ENCODE measurements at places on chromosomes 1 and 21.
A peak's percentile ranks its signal among the peaks of the same experiment; 100 is the strongest.

DNA sequence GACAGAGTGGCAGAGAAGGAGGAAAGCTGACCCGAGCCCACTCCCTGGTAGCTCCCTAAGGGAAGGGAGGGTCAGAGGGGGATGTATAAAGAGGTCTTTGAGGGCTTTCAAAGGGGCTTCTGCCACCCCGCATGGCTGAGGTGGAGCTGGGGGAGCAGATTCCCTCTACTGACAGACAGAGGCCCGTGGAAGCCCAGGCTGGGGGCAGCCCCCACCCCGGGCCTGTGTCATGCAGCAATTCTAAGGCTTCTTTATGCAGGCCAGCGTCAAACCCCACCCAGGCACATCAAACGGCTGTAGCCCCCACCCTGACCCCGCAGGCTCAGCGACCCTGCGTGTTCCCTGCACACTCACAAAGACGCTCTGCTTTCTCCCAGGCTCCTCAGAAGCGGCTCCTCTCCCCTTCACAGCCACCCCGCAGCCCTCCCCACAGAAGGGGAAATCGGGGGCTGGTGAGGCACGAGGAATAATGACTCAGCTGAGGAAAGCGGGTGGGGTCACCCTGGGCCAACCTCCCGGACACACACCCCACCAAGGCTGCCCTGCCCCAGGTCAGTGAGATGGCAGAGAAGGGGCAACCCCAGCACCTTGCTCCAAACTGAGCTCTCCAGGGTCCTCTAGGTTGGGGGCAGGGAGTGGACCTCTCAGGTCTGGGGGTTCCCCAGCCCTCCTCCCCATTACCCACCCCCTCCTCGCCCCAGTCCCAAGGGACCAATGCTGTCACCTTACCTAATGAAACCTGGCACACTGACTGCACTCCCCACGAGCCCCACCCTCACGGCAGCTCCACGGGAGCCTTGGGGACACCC lies 10.8 kb downstream of the SLC45A3 start:
- peak; percentile 56 for DNase-seq

GRCh38 chr1:99560207-99561040 lies 85.5 kb upstream of the PALMD start:
- no peak for DNase-seq

DNA sequence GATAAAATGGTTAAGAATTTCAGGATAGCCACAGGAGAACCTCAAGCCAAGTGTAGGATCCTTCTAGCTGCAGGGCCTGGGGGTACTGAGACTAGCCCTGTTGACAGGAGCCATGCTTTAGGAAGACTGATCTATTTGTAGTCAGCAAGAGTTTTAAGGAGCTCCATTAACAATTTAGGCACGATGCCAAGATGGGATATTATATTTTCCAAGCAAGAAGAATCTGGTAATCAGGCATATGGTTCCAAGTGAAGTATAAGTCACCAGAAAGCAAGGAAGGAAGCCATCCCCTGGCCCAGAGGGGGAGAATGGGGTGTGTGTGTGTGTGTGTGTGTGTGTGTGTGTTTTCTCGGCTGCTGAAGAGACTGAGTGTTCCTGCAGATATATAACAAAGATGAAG lies 7.0 kb downstream of the IFNAR2 start:
- no peak for DNase-seq

- DNase-seq, result no peak
Measured at GRCh38 chr1:62213075-62213914, 18.6 kb downstream of the L1TD1 start.

DNA sequence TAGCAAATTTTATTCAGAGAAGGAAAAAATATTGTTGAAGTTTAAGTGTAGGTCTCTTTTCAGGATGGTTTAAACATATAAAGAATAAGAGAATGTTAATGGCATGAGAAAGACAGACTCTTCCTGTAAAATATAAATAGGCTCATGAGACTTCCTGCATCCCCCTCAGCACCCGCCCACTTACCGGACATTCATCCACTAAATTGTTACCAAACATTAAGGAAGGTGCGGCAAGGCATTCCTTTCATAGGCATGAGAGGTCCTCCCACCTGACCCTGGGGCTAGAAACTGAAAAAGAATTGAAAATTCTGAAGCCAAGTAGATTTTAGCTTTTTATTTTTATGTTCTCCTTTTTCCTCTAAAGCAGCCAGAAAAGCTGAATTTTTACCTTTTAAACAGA lies 10.6 kb upstream of the USP1 start:
- no peak for DNase-seq

DNA sequence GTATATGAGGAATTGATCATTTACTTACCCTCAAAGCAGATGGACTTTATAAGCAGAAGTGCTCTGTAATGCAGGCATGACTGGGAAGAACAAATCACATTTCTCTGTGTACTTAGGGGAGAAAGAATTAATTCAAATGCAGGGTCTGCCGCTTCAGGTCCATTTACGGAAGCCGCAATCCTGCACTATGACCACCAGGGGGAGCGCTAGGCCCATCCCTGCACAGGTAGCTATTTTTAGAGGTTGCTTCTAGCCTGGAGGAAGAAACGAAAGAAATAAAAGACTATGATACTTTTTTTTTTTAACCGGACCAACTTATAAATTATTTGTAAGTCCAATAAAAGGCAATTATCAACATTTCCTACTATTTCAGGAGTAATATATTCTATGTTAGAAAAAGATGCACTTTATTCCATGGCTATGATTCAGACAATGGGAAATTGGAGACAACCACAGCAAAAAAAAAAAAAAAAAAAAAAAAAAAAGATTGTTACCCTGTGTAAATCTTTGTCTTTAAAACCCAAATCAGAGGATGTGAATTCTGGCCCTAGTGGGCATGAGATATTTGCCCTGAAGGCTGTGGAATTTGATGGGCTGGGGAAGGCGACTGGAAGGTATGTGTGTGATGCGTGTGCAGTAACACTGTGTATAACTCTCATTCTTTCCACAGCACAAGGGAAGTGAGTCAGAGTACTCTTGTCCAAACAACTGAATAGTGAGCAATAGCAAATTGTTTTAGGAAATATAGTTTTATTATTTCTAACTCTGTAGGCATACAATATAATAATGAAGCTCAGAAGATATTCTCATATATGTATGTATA lies 12.9 kb upstream of the FYB2 start:
- DNase-seq, result peak; percentile 65

DNA sequence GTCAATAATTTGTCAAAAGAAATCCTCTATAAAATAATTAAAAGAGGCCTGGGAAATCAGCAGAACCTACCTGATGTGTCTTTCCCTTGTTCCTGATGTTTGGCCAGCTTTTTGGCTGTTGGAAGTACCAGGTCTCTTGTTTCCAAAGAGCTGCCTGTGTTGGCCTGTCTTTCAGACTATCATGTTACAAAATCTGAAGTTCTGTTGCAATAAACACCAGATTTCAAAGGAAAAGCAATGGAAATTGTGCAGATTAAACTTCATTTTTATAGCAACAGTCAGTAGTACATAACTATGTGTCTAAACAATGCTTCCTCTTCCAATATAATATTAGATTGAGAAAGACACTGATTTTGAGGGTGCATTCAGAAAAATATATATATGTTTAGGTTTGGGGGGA lies 647.2 kb upstream of the CXADR start:
- DNase-seq, result no peak

DNA sequence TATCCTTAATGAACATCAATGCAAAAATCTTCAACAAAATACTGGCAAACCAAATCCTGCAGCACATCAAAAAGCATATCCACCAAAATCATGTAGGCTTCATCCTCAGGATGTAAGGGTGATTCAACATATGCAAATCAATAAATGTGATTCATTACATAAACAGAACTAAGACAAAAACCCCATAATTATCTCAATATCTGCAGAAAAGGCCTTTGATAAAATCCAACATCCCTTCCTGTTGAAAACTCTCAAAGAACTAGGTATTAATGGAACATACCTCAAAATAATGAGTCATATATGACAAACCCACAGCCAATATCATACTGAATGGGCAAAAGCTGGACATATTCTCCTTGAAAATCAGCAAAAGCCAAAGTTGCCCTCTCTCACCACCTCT lies 54.6 kb upstream of the DEPDC1 start:
- DNase-seq, result no peak

GRCh38 chr21:46268371-46268770 lies 17.0 kb downstream of the MCM3AP start:
- no peak for DNase-seq

GRCh38 chr1:26703478-26703877 lies 7.7 kb downstream of the ARID1A start:
- no peak for DNase-seq

DNA sequence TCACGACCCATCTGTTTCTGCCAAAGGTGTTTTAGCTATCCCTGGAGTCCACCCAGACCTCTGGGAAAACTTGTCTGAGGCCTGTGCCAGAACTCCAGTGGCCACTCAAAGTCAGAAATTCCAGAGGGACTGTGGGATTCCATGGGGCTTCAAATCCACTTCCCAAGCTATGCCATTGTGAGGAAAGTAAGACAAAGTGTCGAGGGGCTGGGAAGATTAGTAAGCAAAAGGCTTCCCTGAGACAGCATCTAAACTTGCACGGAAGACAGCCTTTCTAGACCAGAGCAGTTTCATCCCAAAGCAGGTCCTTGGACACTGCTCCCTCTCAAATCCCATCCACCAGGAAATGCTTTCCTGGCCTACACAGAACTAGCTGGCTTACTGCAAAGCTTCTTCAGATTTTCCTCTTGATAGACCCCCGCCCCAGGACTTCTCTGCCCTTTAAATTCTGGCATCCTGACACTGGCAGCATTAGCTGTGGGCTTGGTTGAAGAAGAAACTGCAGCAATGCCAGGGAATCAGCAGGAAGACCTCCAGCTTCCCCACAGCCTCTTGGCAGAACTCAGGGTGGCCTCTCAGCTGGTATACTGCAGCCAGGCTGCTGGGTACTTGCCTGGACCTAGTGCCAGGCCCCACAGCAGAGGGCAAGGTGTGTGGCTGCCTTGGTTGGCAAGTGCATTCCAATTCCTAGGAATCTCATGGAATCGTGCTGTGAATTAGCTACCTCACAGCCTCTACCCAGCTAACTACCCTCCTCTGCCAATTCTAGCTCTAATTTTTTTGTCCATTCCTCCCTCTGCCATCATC lies 27.3 kb upstream of the LMX1A start:
- no peak for DNase-seq

DNA sequence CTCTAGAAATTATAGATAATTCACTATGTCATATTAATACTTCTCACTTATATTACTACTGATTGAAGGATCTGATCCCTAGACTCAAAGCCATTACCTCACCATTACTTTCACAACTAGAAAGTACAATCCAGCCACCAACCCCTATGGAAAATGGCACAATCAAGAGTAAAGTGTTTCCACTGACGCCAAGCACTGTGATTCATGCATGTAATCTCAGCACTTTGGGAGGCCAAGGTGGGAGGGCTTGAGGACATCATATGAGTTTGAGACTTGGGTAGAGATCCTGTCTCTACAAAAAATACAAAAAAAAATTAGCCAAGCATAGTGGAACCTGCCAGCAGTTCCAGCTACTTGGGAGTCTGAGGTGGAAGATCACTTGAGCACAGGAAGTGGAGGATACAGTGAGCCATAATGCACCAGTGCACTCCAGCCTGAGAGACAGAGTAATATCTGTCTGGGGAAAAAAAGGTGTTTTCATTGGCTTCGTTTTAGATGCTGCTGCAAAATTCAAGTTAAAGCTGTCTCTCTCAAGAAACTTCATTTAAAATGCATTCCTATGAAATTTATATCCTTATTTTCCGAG lies 126.5 kb downstream of the AKT3 start:
- DNase-seq, result no peak

DNA sequence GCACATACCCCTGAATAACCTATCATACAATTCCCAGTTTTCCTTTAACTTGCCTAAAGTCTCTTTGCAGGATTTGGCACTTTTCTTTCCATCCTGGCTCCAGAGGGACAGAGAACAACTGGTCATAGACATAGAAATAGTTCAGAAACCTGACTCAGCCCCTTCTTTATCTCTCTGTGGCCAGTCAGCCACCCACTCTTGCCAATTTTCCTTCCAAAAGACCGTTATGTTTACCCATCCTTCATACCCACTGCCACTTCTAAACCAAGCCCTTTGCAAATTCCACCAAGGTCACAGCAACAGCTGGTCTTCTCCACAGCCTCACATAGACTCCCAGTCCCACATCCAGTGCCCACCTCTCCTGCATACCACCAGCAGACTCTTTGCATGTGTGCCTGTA lies 127.2 kb upstream of the FGGY start:
- no peak for DNase-seq

GRCh38 chr1:45508295-45509151 lies 8.4 kb downstream of the MMACHC start:
- DNase-seq, result no peak

DNA sequence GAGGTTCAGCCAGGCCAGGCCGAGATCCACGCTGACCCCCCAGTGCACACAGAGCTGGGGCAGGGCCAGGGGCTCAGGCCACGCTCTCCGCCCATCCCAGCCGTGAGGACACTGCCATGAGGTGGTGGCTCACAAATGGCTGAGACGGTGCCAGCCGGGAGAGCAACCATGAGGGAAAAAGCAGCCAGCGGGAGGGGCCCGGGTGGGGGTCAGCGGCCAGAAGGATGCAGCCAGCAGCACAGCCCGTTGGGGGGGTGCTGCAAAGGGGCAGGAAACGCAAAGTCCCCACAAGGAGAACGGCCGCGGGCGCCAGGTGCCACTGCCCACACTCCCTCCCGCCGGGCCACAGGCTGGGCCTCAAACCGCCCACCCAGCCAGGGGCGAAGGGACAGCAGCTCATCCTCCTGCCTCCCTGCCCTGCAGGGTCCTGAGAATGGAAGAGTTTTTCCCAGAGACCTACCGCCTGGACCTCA lies 8.3 kb downstream of the TTLL10 start:
- DNase-seq, result peak; percentile 76
